ENCODE measurements at places on chromosomes 1 and 21. TPM values are rescaled to one million over a fixed set of nuclear protein-coding genes. Genes with fewer than 3 reads are reported as not detected.
A peak's percentile ranks its signal among the peaks of the same experiment; 100 is the strongest.

DNA sequence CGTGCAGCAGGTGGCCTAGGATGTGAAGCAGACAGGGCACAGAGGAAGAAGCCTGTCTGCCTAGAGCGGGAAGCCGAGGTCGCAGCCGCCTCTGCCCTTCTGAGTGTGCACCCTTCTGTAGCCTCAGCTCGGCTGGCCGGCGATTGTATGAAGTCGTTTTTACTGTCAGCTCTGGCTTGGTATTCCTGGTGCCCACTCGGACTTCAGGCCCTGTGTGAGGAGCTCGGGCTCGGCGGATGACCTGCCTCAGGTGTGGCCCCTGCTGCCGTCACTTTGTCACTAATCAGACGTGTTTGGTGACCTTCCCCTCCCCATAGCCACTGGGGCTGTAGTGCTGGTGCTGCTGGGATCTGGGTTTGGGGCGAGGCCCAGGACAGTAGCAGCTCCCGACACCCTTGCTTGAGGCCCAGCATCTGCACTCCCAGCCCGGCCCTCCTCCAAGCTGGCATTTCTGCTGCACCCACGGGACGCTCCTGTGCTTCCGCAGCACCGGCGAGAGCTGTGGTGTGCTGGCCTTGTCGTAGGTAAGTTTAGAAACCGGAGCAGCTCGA, 18.1 kb downstream of the SLX9 start:
- H3K27ac ChIP-seq = peak overlapping the region; percentile 41
- H3K36me3 ChIP-seq = peaks cover 31% of the 10 kb centered on the region
- peak overlapping the region; percentile 8 for H3K4me3 ChIP-seq
- H3K27me3 ChIP-seq = no peaks in the 10 kb centered on the region

DNA sequence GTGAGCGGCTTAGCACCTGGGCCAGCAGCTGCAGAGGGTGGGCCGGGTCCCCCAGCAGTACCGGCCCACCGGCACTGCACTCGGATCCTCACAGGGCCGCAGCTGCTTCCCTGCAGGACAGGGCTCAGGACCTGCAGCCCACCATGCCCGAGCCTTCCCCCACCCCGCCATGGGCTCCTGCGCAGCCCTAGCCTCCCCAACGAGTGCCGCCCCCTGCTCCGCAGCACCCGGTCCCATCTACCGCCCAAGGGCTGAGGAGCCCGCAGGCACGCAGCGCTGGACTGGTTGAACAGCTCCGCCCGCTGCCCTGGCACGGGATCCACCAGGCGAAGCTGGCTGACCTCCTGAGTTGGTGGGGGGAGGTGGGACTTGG, 6.3 kb upstream of the ACBD6 start:
- peaks cover 13% of the 10 kb centered on the region for H3K4me1 ChIP-seq
- no peaks in the 10 kb centered on the region for H3K27me3 ChIP-seq
- H3K27ac ChIP-seq = no peak overlapping the region

GRCh38 chr1:110783292-110783918, 89.5 kb upstream of the CD53 start:
- H3K36me3 ChIP-seq = no peaks in the 10 kb centered on the region
- peaks cover 5% of the 10 kb centered on the region for H3K4me1 ChIP-seq
- H3K27ac ChIP-seq = no peak overlapping the region
- DNase-seq = no peak

GRCh38 chr1:113931451-113931851, 2.3 kb downstream of the HIPK1 start:
- H3K4me1 ChIP-seq = no peaks in the 10 kb centered on the region
- no peak overlapping the region for H3K4me3 ChIP-seq
- no peaks in the 10 kb centered on the region for H3K36me3 ChIP-seq
- DNase-seq = no peak
- H3K27me3 ChIP-seq = no peaks in the 10 kb centered on the region

DNA sequence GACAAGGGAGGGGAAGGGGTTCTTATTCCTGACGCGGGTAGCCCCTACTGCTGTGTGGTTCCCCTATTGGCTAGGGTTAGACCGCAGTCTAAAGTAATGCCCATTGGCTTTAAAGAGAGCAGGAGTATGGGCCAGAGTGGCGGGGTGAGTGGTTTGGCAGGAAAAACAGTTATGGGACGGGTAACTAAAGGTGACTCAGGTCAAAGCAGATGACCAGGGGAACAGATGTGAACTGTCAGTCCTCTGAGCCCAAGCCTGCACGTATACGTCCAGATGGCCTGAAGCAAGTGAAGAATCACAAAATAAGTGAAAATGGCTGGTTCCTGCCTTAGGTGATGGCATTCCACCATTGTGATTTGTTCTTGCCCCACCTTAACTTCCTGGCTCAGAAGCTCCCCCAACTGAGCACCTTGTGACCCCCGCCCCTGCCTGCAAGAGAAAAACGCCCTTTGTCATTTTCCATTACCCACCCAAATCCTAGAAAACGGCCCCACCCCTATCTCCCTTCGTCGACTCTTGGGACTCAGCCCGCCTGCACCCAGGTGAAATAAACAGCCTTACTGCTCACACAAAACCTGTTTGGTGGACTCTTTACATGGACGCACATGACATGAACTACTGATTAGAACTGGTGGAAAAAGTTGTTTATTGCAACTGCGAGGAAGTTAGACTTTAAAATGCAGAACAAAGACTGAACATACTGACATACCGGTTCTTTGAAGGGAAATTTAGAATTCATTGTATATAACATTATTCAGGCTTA, 758 bp upstream of the ATAD3B start:
- no peaks in the 10 kb centered on the region for H3K36me3 ChIP-seq
- H3K27ac ChIP-seq = peak overlapping the region; percentile 85
- peaks cover 29% of the 10 kb centered on the region for H3K4me1 ChIP-seq
- no peaks in the 10 kb centered on the region for H3K27me3 ChIP-seq
- H3K4me3 ChIP-seq = peak overlapping the region; percentile 88

DNA sequence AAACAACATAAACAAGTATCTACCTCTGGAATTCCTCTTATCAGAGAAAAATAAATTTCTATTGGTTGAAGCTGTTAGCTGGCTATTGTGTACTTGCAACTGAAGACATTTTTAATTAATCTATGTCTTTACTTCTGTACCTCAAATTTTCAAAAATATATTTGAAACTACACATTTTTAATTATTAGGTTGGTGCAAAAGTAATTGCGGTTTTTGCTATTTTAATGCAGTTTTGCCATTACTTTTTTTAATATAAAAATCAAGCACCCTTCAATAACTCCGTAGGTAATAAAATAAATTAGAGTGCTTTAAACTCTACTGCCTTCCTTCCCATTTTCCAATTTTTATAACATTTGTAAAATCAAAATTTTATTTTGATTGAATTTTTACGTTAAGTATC, 262.1 kb upstream of the DUSP10 start:
- no peak for DNase-seq
- H3K4me3 ChIP-seq = no peak overlapping the region
- H3K36me3 ChIP-seq = no peaks in the 10 kb centered on the region
- H3K27me3 ChIP-seq = no peaks in the 10 kb centered on the region
- H3K4me1 ChIP-seq = no peaks in the 10 kb centered on the region

DNA sequence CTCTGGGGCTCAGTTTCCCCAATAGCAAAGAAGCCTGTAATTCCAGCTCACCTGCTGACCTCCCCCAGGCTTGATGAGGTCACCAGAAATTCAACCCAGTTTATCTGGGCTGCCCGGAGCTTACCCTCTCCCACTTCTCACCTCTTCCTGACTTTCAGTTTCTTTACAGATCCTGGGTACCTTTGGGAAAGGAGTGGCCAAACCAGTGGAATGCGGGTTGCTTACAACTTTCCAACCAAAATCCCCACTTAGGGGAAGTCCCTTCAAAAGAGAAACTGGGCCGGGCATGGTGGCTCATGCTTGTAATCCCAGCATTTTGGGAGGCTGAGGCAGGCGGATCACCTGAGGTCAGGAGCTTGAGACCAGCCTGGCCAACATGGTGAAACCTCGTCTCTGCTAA, 5.9 kb upstream of the MARCKSL1 start:
- no peak for DNase-seq
- H3K36me3 ChIP-seq = no peaks in the 10 kb centered on the region
- H3K4me3 ChIP-seq = no peak overlapping the region
- peak overlapping the region; percentile 91 for H3K27ac ChIP-seq
- peaks cover 19% of the 10 kb centered on the region for H3K4me1 ChIP-seq

- H3K4me1 ChIP-seq = no peaks in the 10 kb centered on the region
- H3K27ac ChIP-seq = no peak overlapping the region
- DNase-seq = no peak
- H3K4me3 ChIP-seq = no peak overlapping the region
- H3K36me3 ChIP-seq = no peaks in the 10 kb centered on the region
These were observed 9.1 kb upstream of the THEM5 start for GRCh38 chr1:151862604-151863003.

- no peak overlapping the region for H3K27ac ChIP-seq
- no peaks in the 10 kb centered on the region for H3K36me3 ChIP-seq
- DNase-seq = no peak
- H3K4me3 ChIP-seq = no peak overlapping the region
These were observed 1.1 kb downstream of the SPRR1B start for GRCh38 chr1:153032073-153032472.

GRCh38 chr1:185373813-185374529, 56.9 kb upstream of the IVNS1ABP start:
- no peaks in the 10 kb centered on the region for H3K36me3 ChIP-seq
- H3K27ac ChIP-seq = no peak overlapping the region
- H3K4me1 ChIP-seq = no peaks in the 10 kb centered on the region
- no peak for DNase-seq
- no peak overlapping the region for H3K4me3 ChIP-seq
- H3K27me3 ChIP-seq = no peaks in the 10 kb centered on the region

GRCh38 chr1:91883470-91883869, 2.5 kb downstream of the TGFBR3 start:
- H3K36me3 ChIP-seq = no peaks in the 10 kb centered on the region
- H3K4me1 ChIP-seq = peaks cover 63% of the 10 kb centered on the region
- no peak for DNase-seq
- no peaks in the 10 kb centered on the region for H3K27me3 ChIP-seq
- H3K4me3 ChIP-seq = peak overlapping the region; percentile 81
- peak overlapping the region; percentile 92 for H3K27ac ChIP-seq

- H3K27ac ChIP-seq = no peak overlapping the region
- H3K4me1 ChIP-seq = peaks cover 5% of the 10 kb centered on the region
- no peaks in the 10 kb centered on the region for H3K36me3 ChIP-seq
- H3K4me3 ChIP-seq = no peak overlapping the region
These were observed 1.4 kb upstream of the NUP133 start for GRCh38 chr1:229509576-229509975.

DNA sequence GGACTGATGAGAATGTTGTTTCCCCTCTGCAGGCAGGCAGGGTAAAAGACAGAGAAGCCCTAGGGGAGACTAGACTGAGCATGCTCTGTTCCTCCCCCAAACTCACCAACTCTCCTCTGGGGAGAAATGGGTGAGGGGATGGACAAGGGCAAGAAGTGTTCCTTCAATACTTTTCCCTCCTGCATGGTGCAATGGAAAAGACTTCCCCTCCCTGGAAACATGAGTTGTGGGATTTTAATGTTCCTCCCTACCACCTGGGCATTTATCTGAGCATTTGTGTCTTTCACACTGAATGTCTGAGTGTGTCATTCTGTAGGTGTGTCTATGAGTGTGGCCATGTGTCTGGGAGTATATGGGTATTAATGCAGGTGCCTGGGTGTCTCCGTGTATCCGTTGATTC, 275.7 kb downstream of the C1orf94 start:
- H3K36me3 ChIP-seq = no peaks in the 10 kb centered on the region
- no peaks in the 10 kb centered on the region for H3K4me1 ChIP-seq
- no peak for DNase-seq
- no peak overlapping the region for H3K27ac ChIP-seq

- H3K36me3 ChIP-seq = peaks cover 50% of the 10 kb centered on the region
- no peak for DNase-seq
- H3K4me1 ChIP-seq = no peaks in the 10 kb centered on the region
- no peaks in the 10 kb centered on the region for H3K27me3 ChIP-seq
- no peak overlapping the region for H3K27ac ChIP-seq
- no peak overlapping the region for H3K4me3 ChIP-seq
These were observed 18.1 kb downstream of the DHX9 start for GRCh38 chr1:182857212-182857611.

DNA sequence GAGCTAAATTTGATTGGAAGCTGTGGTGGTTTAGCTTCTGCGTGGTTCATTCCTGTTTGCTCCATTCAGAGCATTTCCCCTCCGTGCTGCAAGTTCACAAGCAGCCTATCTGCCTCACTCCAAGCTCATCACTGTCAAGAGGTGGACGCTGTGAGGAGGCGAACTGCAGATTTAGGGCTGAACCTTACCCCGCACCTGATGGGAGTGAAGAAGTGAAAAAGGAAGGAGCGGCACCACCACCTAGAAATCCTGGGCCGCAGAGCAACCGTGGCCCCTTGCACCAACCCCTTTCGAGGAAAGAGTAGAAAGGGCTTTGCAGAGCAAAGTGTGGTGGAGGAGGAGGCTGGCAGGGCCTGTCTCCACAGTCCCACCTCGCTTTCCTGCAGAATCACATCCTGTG, 117.4 kb downstream of the IER5 start:
- no peaks in the 10 kb centered on the region for H3K36me3 ChIP-seq
- H3K27ac ChIP-seq = no peak overlapping the region
- no peaks in the 10 kb centered on the region for H3K27me3 ChIP-seq

DNA sequence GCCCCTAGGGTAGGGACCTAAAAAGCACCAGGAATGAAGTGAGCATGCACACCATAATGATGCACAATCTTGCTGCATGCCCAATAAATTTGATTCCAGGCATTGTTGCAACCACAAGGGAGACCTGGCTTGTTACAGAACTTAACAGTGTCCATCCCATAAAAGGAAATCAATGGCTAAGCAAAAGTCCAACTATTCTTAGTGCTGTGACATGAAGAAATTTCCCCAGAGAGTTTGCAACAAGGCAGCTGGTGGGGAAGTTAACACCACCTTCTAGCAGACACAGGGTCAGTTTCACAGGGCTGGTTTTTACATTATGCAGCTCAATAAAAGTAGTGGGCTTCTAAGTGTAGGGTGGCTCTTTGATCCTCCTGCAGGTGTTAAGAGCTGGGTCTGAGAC, 221.1 kb downstream of the KCNJ6 start:
- DNase-seq = no peak
- H3K27ac ChIP-seq = no peak overlapping the region
- no peaks in the 10 kb centered on the region for H3K4me1 ChIP-seq
- no peaks in the 10 kb centered on the region for H3K36me3 ChIP-seq
- no peak overlapping the region for H3K4me3 ChIP-seq
- no peaks in the 10 kb centered on the region for H3K27me3 ChIP-seq

GRCh38 chr1:81499487-81499886, 301.2 kb upstream of the ADGRL2 start:
- no peaks in the 10 kb centered on the region for H3K27me3 ChIP-seq

- H3K36me3 ChIP-seq = no peaks in the 10 kb centered on the region
- no peak overlapping the region for H3K4me3 ChIP-seq
- no peak overlapping the region for H3K27ac ChIP-seq
- no peak for DNase-seq
- H3K27me3 ChIP-seq = no peaks in the 10 kb centered on the region
These were observed 57.5 kb downstream of the MAP3K7CL start for GRCh38 chr21:29187944-29188343.

DNA sequence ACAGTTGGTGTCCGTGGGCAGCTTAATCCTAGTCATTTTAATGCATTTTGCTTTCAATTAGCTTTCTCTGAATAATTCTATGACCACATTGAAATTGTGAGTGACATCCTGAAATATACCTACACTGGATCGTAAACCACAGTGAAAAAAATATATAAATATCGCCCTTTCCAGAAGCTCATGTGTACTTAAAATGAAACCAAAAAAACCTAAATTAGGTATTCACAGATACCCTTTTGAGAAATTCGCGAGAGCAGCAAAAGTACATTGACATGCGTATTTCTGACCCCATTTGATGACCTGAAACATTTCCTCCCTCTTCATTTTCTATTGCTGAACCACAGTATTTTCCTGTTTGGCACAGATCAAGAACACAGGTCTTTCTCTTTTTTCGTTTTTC, 253.8 kb downstream of the LTN1 start:
- H3K36me3 ChIP-seq = no peaks in the 10 kb centered on the region
- H3K27ac ChIP-seq = no peak overlapping the region
- peaks cover 4% of the 10 kb centered on the region for H3K4me1 ChIP-seq
- H3K4me3 ChIP-seq = no peak overlapping the region

PIGR gene
- 0.22 TPM for total RNA-seq

MPL gene
- 1.7 TPM for total RNA-seq

UBE2U gene
- not detected for total RNA-seq

XPR1 gene
- total RNA-seq = 25.3 TPM

F3 gene
- 65.6 TPM for total RNA-seq

HCRTR1 gene
- total RNA-seq = 2.5 TPM
